Fibroblast of lung (primary cell): ENCODE measurements at places on chromosomes 16 and 17.

DNA sequence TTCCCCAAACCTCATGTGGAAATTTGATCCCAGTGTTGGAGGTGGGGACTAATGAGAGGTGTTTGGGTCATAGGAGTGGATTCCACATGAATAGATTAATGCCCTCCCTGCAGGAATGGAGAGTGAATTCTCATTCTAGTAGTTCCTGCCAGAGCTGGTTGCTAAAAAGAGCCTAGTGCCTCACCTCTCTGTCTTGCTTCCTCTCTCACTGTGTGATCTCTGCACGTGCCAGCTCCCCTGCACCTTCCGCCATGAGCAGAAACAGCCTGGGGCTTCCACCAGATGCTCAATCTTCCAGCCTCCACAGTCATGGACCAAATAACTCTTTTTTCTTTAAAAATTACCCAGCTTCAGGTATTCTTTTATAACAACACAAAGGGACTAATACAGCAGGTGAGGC, 72.9 kb upstream of the CLEC3A start:
- DNase-seq: no peak

GRCh38 chr16:77335652-77336234, 99.1 kb downstream of the ADAMTS18 start:
- DNase-seq: no peak

DNA sequence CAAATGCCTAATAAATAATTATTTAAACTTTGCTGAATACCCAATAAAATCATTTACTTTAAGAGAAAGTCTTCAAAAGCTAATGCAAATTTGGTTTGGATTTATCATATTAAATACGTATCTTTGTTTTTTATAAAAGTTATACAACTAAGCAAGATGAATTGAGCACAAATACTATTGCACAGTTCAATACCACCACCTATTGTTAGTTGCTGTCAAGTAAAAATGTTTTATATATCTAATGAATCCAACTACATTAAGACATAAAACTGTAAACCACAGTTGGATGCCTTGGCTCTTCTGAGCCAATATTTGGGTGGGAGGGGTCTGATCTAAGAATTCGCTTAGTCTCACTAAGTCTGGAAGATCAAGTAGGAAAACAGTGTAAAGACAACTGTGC, 7.7 kb downstream of the FBXL20 start:
- DNase-seq: peak; percentile 15

DNA sequence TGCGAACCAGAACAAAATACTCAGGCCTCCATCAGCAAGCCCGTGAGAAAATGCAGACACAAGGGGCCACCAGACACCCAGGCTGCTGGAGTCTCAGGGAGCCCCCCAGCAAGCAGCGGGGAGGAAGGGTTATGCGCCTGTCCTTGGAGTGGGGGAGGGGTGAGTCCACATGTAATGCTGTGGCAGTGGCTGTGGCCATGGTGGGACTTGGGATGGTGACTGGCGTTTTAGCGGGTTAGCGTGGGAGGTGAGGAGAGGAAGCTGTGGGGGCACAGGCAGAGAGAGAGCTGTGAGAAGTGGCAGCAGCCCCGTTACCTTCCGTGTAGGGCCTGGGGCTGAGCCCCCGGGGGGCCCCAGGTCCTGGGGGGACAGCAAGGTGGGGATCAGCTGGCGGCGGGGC, 58.3 kb downstream of the SRCIN1 start:
- DNase-seq: no peak

DNA sequence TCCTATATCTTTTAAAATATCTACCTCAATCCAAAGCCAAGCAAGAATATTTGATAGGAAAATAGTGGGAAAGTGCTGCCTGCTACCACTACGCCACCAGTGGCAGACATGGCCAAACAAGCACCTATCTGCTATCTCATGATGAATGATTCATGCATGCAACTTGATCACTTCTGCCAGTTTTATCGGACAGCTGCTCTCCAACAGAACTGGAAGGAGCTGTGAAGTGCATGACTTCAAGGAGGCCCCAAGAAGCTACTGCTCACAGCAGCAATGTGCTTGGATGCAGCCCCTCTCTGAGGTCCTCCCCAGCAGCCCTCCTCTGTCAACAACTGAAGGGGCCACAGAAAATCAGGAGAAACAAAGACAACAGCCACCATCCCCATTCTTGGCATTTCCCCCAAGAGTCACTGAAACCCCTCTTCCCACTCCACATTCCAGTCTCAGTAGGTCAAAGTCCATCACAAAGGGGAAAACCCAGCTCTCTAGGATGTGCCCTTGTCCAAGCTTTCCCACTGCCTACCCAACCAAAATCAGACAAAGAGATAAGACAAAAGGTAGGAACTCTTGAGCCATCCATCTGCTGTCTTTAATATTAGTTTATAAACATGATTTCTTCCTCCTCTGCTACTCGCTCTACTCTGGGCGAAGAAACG, 215.3 kb downstream of the C16orf78 start:
- DNase-seq: peak; percentile 58
